Fibroblast of mammary gland (primary cell): ENCODE measurements at places on chromosomes 3 and 15.

- DNase-seq, result no peak
Measured at GRCh38 chr3:133408961-133409360, 9.1 kb downstream of the BFSP2 start.

DNA sequence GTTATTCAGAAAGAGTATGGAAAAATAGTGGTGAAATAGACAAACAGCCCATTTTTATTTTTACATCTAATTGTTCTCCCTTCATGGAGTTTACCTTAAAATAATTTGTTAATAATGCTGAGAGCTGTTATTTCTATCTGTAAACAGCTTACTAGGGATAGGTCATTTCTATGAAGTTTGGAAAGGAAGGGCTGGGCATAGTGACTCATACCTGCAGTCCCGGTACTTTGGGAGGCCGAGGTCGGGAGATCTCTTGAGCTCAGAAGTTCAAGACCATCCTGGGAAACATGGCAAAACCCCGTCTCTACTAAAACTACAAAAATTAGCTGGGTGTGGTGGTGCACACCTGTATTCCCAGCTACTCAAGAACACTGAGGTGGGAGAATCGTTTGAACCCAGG is 624.3 kb upstream of the LMCD1 start:
- no peak for DNase-seq

- no peak for DNase-seq
Measured at GRCh38 chr3:81436182-81436581, 325.3 kb downstream of the GBE1 start.

GRCh38 chr3:15498431-15499214 is 22.9 kb downstream of the COLQ start:
- DNase-seq, result peak; percentile 45

- DNase-seq, result no peak
Measured at GRCh38 chr3:140911822-140912221, 29.8 kb upstream of the SLC25A36 start.

DNA sequence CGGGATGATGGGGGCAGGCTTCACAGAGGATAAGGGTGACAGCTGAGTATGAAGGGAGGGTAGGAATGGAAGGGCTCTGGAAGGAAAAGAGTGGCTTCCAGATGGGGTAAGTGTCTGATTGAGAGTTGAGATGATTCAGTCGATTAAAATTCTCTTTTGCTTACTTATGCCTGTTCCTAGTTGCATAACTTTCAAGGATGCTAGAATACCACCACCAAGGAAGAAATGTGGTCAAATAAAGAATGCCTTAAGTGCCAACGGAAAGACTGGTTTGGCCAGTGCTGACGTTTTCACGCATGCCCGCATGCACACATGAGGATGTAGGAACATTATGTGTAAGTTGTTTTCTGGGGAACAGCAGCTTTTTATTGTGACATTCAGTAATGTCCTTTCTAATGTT is 263.4 kb upstream of the WNT5A start:
- peak; percentile 66 for DNase-seq

DNA sequence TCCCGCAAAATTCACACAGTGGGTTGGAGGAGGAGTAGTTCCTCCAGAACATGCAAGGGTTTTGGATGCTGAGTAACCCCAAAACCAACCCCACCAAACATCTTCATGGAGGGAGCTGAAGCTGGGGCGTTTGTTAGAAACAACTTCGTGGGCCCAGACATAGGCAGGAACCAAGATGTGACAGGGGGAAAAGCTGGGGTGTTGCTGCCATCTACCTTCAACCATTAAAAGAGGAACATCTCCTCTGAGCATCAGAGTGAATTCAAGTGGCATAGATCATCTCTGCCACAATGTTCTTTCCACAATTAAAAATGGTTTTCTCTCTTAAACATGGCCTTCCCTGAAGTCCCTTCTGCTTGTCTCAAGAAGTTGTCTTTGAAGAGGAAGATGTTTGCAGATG is 20.5 kb downstream of the SIDT1 start:
- no peak for DNase-seq

- DNase-seq, result no peak
Measured at GRCh38 chr15:70578196-70578595, 185.2 kb downstream of the UACA start.

- DNase-seq, result peak; percentile 99
Measured at GRCh38 chr3:27431116-27431515, 53.1 kb downstream of the SLC4A7 start.

GRCh38 chr3:39468108-39468436 is 592 bp downstream of the MOBP start:
- DNase-seq, result no peak
